ENCODE measurements at places on chromosomes 5 and 9.

GRCh38 chr5:35182910-35183535 is 47.3 kb downstream of the PRLR start:
- DNase-seq, result no peak

DNA sequence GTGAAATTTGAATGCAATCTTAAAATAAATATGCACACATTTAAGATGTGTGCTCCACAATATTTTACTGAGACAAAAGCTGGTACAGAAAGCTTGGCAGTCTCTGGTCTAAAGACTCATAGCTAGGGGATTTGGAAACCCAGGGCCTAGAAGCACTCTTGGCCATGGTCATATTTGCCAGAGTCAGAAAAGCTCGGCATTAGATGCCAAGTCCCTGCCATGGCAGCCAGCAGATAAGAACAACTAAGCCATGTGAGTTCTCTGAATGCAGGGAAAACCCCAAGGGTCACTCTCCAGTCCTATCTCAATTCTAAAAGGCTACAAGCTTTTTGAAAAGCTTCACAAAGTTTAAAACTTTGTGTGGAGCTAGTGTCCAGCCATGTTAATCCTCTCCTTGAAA is 119.5 kb downstream of the FAM114A2 start:
- DNase-seq, result no peak

DNA sequence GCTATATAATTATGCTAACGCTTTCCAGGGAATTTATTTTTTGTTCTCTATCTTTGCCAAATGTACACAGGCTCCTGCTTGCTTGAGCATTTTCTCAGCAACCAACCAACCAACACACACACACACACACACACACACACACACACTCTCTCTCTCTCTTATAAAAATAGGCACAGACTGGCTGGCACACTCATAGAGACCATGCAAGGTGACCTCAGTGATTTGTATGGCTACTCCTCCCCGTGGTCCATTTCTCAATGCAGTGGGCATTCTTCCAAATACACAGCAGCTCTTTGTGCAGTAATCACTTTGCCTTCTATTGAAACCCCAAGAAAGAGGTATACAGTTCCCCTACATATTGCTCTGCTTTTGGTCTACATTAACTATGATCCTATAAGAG is 416.0 kb downstream of the MAN2A1 start:
- DNase-seq, result no peak

GRCh38 chr5:123937230-123937629 is 425.3 kb downstream of the CSNK1G3 start:
- no peak for DNase-seq

- no peak for DNase-seq
Observed at GRCh38 chr5:63916786-63917185, 45.5 kb downstream of the HTR1A start.

DNA sequence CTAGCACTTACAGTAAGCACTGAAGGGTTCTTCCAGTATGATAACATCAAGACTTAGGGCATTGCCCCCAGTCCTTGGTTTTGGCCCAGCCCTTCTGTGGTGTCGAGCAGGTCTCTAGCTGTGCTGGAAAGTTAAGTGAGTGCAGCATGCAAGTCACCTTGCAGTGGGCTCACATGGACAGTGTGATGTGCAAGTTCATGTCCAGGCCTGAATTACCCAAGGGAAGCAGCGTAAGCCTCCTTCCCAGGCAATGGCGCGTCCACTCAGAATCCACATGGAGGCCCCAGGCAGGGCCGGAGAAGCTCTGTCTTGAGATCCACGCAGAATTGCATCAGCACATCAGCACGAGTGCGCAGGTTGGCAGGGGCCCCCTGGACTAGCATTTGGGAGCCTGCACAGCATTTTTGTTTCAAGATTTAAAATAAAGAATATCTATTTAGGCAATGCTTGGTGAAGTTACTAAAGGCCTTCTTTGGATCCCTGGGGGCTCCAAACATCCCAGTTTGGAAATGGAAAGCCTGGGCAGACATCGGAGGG is 108.4 kb upstream of the ALDH1B1 start:
- DNase-seq, result no peak

DNA sequence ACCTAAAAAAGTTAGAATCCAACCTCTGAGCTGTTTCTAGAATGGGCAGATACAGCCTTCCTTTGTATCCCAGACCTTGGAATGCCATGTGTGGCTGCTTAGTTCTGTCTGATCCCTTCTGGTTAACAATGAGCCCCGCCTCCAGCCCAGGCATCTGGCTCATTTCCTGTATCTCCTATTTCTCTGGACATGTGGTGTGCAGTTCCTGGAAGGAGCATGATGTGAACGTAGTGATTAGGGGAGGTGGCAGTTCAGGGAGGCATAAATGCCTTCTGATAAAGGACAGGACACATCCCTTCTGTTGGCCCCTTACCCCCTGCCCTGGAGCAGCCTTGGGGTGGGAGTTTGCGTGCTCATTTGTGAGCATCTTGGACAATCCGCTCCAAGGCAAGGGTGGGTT is 243.0 kb downstream of the ZSWIM6 start:
- no peak for DNase-seq

Data from activated CD4-positive, alpha-beta T cell treated with anti-CD3 and anti-CD28 coated beads for 1 hour (primary cell).